ENCODE measurements at places on chromosomes 5 and 9.

DNA sequence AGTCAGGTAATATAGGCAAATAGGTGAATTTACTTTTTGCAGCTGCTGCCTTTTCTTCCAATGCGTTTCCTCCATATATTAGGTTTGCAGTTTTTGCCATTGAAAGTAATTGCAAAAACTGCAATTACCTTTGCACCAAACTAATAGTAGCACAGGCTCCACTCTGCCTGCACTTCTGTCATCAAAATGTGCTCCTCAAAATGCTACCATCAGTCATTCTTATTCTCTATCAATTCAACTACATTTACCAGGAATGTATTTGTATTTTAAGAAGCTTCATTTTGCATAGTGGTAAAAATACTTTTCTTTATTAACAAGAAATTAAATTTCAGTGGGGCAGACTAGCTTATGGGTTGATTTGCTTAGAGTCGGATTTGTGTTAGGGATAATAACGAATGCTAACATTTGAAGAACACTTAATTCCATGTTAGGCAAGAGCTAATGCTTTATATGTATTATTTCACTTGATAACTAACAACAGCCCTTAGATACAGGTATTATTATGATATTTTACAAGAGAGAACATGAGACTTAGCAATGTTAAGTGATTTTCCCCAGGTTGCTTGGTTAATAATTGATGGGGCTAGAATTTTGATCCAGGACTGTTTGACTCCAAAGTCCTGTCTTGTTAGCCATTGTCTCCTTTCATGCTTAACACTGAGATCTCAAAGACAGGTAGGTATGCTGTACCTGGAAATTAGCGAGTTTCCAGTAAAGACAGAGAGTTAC is 300.4 kb downstream of the MAN2A1 start:
- no peak overlapping the region for H3K4me3 ChIP-seq
- DNase-seq: no peak
- no peaks in the 10 kb centered on the region for H3K27me3 ChIP-seq
- no peak overlapping the region for H3K27ac ChIP-seq
- no peaks in the 10 kb centered on the region for H3K4me1 ChIP-seq

DNA sequence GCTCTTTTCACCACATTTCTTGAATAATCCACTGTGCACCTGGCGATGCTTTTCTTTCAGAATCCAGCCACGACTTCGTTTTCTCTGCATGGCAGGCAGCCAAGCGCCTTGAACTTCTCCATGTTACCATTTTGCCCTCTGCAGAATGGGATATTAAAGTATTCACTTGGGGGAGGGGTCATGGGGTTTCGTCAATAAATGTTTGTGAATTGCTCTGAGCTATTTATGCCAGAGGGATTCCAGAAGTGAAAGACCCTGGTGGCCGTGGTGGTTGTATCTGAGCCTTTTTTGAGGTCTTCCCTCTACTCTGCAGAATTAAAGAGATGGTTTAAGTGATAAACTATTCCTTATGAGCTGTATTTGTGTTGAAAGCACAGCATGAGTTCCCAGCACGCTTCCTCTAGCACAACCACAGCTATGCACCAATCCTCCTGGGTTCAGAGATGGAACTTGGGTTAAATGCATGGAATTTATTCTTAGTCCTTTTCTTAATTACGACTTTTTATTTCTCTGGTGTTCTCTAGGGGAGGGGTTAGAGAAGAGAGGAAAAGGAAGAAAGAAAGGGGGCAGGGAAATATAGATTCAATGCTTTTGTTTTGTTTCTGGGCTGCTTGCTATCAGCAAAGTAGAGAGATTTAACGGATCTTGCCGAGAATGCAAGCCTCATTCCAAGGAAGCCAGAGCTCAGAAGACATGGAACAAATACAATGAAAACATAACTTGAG is 478.2 kb upstream of the TNC start:
- H3K36me3 ChIP-seq: no peaks in the 10 kb centered on the region
- DNase-seq: peak; percentile 97
- H3K27ac ChIP-seq: peak overlapping the region; percentile 99
- no peaks in the 10 kb centered on the region for H3K27me3 ChIP-seq
- H3K4me1 ChIP-seq: peaks cover 76% of the 10 kb centered on the region

- no peak for DNase-seq
- peaks cover 1% of the 10 kb centered on the region for H3K27me3 ChIP-seq
- H3K4me1 ChIP-seq: no peaks in the 10 kb centered on the region
Measured at GRCh38 chr9:83582029-83582428, 40.9 kb upstream of the IDNK start.

GRCh38 chr9:113574441-113575262 is 111.1 kb downstream of the RGS3 start:
- no peaks in the 10 kb centered on the region for H3K4me1 ChIP-seq
- H3K36me3 ChIP-seq: no peaks in the 10 kb centered on the region
- H3K4me3 ChIP-seq: no peak overlapping the region
- H3K27ac ChIP-seq: no peak overlapping the region

DNA sequence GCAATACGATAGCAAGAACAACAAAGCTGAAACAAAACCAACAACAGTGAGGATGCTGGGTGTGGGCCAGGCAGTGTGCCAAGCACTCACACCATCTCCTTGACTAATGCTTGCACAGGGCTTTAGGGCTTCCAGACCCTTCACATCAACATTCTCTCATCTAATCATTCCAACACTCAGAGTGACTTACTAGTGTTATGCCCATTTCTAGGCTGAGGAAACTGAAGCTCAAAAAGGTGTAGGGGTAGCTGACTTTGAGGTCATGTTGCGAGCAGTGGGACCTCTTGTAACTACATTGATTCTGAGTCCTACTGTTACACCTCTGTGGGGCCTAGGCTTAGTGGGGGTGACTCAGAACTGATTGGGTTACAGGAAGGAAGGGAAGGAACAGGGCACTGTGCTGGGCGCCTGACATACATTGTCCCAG is 9.7 kb downstream of the ANGPTL2 start:
- H3K27ac ChIP-seq: no peak overlapping the region
- no peak for DNase-seq
- no peaks in the 10 kb centered on the region for H3K27me3 ChIP-seq
- no peaks in the 10 kb centered on the region for H3K4me1 ChIP-seq

GRCh38 chr5:148454576-148454975 is 70.8 kb downstream of the FBXO38 start:
- DNase-seq: no peak
- no peak overlapping the region for H3K27ac ChIP-seq
- H3K36me3 ChIP-seq: no peaks in the 10 kb centered on the region
- no peak overlapping the region for H3K4me3 ChIP-seq

DNA sequence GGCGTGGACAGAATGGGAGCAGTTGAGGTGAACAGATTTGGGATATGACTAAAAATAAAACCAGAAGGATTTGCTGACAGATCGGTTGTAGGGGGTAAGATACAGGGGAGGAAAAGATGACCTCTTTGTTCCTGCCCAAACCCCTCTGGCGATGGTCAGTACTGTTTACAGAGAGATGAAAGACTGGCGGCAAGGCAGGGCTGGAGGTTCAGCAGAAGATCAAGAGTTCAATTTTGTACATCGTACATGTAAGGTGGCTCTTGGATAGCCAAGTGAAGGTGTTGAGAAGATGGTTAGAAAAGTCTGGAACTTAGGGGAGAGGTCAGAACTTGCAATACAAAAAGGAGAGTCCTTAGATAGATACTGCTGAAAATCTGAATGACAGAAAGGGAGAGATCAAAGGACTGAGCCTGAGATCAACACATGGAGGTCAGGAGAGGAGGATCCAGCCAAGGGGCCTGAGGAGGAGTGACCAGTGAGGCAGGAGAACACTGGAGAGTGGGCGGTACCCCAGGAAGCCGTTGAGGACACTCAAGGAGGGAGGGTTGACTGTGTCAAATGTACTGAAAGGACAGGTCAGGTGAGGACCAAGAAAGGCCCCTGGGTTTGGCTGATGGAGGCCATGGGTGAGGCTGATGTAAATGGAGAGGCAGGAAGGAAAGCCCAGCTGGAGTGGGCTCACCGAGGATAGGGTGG is 7.1 kb downstream of the IL4 start:
- H3K27me3 ChIP-seq: no peaks in the 10 kb centered on the region
- DNase-seq: no peak
- no peaks in the 10 kb centered on the region for H3K4me1 ChIP-seq
- no peaks in the 10 kb centered on the region for H3K36me3 ChIP-seq
- H3K27ac ChIP-seq: no peak overlapping the region

DNA sequence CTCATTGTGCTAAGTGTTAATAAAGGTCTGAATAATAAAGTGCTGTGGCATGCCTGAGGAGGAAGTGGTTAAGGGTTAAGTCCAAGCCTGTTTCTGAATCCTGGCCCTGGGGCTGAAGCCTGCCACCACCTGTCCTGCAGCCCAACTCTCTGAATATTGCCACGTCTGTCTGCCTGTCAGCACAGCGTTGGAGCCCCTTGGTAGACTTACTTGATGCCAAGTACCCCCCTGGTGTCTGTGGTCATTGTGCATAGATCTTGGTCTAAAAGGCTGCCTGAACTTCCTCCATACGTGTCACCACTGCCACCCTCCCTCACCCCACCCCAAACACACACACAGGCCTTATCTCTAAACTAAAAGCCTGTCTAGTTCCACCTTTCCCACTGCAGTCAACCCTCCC is 35.4 kb upstream of the SLC2A8 start:
- no peak for DNase-seq
- no peaks in the 10 kb centered on the region for H3K27me3 ChIP-seq
- H3K36me3 ChIP-seq: no peaks in the 10 kb centered on the region
- H3K4me3 ChIP-seq: no peak overlapping the region
- no peak overlapping the region for H3K27ac ChIP-seq
